ENCODE measurements at places on chromosomes 2 and 18.

DNA sequence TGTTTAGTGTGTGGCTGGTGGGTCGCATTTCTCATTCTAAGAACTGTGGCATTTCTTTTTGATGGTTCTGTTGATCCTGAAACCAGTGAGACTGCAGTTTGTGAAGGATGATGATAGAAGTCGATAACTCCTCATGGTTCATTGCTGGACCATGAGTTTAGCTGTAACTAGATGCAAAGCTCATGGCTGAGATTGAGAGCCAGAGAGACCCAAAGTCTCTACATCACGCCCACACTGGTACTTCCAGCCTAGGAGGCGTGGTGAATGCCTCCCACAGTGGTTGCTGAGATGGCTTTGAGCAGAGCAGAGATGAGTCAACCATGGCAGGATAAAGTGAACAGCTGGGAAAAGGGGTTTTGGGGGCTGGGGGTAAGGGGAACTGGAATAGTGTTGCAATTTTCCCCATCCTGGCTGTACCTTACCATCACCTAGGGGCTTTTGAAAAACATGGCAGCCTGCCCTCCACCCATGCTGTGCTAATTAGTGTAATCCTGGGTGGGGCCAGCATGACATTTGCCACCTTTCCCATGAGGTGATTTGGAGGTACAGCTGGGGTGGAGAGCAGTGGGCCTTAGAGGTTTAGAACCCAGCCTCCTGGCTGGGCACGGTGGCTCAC lies 24.1 kb downstream of the INPP4A start:
- DNase-seq: peak; percentile 10

GRCh38 chr2:74429487-74430451 lies 8.2 kb downstream of the WDR54 start:
- DNase-seq: no peak

- DNase-seq: no peak
Measured at GRCh38 chr2:28155627-28156026, 237.0 kb upstream of the FOSL2 start.

DNA sequence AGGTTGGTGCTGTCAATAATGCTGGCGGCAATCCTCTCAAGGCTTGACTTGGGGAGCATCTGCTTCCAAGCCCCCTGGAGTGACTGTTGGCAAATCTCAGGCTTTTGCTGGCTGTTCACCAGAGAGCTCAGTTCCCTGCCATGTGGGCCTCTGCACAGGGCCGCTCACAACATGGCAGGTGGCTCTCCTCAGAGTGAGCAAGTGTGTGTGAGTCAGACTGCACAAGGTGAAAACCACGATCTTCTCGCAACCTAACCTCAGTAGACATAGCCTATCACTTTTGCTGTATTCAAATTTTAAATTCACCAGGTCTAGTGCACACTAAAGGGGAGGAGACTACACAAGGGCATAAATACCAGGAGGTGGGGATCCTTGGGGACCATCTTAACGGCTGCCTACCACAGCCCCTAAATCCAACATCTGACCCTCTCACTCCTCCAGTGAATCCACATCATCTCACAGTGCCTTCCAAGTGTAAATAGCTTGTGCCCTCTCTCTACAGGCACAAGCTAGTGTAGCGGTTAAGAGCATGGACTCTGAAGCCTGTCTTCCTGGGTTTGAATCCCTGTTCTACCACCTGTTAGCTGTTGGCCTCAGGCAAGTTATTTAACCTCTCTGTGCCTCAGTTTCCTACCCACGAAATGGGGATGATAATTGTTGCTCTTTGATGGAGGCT lies 187.7 kb upstream of the CXCR4 start:
- DNase-seq: no peak

GRCh38 chr18:68992719-68993482 lies 195.0 kb downstream of the CCDC102B start:
- DNase-seq: no peak

- no peak for DNase-seq
Measured at GRCh38 chr2:118932949-118933348, 9.0 kb upstream of the MARCO start.

GRCh38 chr2:215332872-215333595 lies 21.2 kb downstream of the ATIC start:
- no peak for DNase-seq

- DNase-seq: peak; percentile 85
Measured at GRCh38 chr2:227870710-227871374, 589 bp upstream of the DAW1 start.

- DNase-seq: no peak
Measured at GRCh38 chr2:240603081-240603835, 16.7 kb downstream of the CAPN10 start.

DNA sequence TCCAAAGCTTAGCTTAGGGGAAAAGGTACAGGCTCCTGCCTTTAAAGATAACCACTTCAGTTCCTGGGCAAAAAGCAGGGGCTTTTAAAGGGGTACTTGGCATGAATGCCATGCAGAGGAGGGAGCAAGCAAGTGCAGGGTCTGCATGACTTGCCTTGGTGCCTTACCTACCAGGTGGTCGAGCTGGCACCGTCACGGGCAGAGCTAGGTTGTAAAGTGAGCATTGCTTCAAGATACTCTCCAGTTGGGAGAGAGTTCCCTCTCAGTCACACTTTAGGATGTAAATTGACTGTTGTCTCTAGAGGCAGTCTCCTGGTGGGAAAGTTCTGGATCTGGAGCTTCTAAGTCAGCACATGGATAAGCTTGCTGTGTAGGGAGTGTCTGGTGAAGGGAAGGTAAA lies 58.6 kb upstream of the MCFD2 start:
- no peak for DNase-seq

GRCh38 chr2:202337151-202337550 lies 39.0 kb upstream of the BMPR2 start:
- no peak for DNase-seq

- DNase-seq: peak; percentile 80
Measured at GRCh38 chr2:69306822-69307578, 80.0 kb downstream of the GFPT1 start.

GRCh38 chr2:59684116-59684770 lies 869.2 kb downstream of the BCL11A start:
- no peak for DNase-seq

Measured in astrocyte of the spinal cord (primary cell).